ENCODE measurements at places on chromosomes 3 and 15.

- no peak for ATAC-seq
These were observed 46.4 kb downstream of the GJD2 start for GRCh38 chr15:34708422-34708821.

DNA sequence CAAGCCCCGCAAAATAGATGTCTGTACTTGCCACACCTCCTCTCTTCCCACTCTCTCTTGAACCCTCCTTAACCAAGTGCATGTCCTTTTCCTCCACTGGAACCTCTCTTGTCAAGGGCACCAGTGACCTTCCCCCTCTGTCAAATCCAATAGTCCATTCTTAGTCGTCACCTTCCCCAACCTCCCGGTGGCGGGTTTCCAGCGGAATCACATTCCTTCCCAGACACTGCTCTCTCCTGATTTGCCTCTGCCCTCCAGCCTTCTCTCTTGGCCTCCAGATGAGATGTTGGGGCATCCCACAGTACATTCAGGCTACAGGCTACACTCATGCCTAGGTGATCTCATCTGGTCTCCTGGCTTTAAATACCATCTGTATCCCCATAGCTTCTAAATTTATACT, 31.1 kb downstream of the SCN5A start:
- ATAC-seq, result no peak

- ATAC-seq, result no peak
These were observed 7.5 kb downstream of the IQSEC1 start for GRCh38 chr3:13065727-13066126.

- no peak for ATAC-seq
These were observed 87.3 kb upstream of the SNTN start for GRCh38 chr3:63565220-63565619.
